ENCODE measurements at places on chromosomes 4 and X. TPM values are rescaled to one million over a fixed set of nuclear protein-coding genes. Genes with fewer than 3 reads are reported as not detected.

SPON2 gene
- total RNA-seq, result 28.3 TPM

GPR34 gene
- not detected for total RNA-seq

DNA sequence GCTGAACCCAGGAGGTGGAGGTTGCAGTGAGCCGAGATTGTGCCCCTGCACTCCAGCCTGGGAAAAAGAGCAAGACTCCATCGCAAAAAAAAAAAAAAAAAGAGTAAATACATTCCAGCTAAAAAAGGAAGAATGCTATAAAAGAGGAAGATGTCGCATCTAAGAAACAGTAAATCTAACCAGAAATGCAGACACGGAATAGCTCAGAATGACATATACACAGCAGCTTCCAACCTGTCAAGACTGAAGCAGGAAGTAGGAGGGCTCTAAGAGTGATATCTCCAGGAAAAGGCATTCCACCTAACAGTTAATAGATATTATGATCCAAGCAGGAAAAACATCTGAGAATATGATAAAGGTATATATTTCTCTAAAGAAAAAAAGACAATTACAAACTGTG, 16.0 kb downstream of the CLOCK start:
- no peak for DNase-seq

CT47B1 gene
- total RNA-seq, result not detected

PAGE4 gene
- not detected for total RNA-seq

DNA sequence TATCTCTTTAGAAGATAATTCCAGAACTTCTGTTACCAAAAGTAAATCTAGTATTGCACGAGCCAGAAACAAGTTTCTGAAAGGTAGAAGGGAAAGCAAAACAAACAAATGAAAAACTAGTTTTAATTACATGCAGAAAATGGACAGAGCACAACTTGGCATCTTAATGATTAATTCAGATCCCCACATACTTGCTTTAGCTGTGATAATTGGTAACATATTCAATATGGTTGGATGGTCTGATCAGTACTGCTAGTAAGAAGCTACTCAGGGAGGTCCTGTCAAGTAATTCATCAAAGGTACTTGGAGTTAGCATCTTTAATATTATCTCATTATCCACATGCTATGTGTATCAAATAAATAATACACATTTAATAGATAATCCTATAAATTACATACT, 204.3 kb downstream of the TRAM1L1 start:
- DNase-seq, result no peak

SPATA4 gene
- total RNA-seq, result not detected

- DNase-seq, result no peak
Measured at GRCh38 chr4:121112530-121112929, 40.2 kb upstream of the NDNF start.

PKD2 gene
- total RNA-seq, result 11.8 TPM

DNA sequence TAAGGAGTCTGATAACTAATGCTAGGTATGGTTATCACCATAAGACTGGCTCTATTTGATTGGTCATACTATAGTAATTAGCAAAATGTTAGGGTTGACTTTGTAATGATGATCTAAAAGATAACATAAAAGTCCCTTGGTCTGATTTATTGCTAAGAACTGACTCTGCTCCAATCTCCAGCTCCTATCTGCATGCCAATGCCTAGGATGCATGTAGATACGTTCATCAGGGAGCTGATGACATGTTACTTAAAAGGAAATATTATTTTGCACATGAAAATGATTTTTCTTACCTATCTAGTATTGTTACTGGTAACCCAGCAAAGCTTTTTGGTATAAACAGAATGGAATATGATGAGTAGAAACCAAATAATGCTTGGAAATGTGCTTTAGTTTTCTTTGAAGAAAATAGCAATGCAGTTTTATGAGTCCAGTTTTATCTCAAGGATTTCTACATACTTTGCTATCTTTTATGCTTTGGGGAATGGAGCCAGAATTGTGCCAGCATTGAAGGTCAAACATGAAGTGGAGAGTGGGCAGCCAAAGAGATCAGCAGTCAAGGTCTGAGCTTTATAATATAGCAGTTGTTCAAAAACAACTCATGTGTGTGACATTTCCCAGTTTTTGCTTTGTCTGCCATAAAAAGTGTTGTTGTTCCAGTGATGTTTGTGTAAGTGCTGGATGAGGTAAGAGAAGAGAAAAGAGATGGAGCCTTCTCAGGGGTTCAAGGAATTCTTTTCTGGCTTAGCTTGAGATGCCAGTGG, 121.0 kb downstream of the ARHGAP24 start:
- DNase-seq, result no peak

DNA sequence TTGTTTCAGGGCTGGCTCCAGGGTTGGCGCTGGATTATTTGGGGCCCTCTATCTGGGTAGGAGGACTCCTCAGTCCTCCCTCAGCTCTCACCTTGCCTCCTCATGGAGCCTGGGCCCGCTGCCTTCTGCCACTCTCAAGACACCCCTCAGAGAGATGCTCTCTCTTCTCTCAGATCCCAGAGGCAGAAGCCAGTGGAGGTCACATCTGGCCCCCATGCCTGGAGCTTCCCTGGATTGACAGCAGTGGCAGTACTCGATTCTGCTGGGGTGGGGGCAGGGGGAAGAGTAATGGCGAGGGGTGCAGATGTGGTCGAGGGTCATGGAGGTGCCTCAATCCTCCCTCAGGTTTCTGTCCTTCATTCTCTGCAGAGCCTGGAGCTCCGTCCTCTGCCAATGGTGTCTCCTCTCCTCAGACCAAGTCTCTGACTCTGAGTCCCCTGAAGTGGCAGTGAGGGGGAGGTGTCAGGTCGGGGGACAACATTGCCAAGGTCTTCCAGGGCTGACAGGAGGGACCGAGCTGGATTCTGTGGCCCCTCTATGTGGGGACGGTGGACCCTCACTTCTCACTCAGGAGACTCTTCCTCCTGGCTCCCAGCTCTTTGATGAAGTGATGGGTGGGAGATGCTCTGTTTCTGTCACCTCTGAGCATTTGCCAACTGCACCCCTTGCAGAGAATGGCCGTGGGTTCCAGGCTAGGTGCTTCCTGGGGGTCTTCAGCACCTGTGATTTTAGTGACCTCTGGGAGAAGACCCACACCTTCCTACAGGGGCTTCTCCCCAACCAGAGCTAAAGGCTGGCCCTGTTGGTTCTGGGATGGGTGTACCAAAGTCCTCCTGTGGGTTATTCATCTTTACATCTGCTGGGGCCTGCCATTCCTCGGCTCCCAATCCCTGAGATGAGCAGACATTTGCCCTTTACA, 10.9 kb upstream of the HSFX1 start:
- DNase-seq, result no peak

DNA sequence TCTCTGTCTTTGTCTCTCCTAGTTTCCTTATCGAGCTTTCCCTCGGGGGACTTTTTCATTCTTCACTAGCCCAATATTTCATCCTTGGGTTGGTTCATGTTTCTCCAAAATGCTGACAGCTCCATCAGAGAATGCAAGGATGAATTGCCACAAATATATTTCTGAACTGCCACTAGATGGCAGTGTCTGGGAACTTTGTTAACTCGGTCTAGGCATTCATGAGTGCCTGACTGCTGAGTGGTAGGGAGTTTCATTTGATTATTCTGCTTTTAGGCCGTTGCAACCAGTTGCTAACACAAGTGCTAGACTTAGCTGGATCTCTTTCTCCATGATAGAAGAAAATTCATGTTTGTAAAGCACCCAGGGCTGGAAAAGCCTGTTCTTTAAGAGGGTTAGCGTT, 73.5 kb upstream of the RAP2C start:
- peak; percentile 30 for DNase-seq

PRKX gene
- total RNA-seq, result 68.2 TPM

DNA sequence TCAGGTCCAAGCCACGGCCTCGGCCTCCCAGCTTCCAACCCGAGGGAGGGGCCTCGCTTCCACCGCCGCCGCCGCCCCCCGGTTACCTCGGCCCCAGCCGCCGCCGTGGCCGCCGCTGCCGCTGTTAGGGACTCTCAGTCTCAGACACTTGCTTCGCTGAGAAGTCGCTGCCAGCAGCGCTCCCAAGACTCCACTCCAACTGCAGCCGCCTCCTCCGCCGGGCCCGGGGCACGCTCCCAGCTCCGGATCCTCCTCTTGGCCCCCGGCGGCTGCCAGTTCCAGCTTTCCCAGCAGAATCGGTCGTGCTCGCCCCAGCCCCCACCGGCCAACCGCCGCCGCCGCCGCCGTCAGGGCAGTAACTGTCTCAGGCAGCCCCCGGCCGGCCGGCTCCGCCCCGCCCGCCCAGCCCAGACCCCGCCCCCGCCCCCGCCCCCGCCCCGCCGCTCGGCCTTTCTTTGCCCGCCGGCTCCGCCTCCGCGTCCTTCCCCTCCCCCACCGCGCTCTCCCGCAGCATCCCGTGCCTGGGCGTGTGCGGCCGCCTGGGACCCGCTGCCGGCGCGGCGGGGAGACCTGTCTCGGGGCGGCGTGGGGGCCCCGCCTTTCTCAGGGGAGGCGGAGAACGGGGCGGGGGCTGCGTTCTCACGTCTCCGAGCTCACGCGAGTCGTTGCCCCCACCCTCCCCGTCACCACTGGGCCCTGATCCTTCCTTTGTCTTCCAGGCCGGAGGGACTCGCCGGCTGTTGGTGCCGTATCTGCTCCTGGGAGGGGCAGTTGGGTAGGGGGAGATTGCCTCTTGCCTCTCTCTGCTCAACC, at the start of gene ANKRD50:
Gene ANKRD50, minus strand, starts transcription at position 361 of the 813 bp plus-strand sequence. CDS start 2,221 bp downstream, outside the sequence.
- DNase-seq, result peak; percentile 70

- no peak for DNase-seq
Measured at GRCh38 chr4:94880956-94881355, 123.2 kb downstream of the BMPR1B start.

ADH7 gene
- total RNA-seq, result not detected

PPP4R3C gene
- not detected for total RNA-seq

GYPE gene
- total RNA-seq, result not detected

PPEF1 gene
- total RNA-seq, result not detected

DNA sequence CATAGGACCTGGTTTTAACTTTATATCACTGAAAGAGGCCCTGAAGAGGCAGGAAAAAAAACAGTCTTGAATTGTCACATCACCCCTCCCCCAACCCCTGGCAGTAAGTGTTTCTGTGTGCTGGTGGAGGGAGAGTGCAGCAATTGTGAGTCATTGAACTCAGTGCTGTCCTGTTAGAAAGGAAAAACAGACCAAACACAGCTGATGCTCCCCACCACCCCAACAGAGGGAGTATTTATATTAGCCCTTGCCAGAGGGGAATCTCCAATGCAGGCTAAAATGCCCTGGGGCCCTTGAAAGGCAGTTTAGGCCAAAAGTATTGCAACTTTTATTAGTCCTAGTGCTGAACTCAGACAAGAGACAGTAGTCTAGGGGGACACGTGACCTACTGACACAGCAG, 197.8 kb upstream of the AGTR2 start:
- DNase-seq, result no peak

SOX3 gene
- not detected for total RNA-seq

DNA sequence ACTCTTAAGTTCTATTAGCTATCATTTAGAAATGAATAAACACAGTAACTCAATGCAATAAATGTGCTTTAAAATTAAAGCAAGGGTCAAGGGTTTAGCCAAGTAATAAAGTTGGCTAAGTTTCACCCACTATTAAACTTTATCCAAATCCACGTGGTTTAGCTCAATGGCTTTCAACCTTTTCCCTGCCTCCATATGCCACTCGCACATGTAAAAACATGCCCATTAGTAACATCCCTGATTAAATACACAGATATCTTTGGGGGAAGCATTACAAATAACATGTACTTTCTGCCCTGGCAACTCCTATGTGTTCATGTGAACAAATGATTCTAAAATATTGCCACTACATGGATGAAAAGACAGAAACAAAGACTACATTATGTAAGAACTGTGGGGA, 130.8 kb downstream of the ZAR1 start:
- DNase-seq, result no peak

NHSL2 gene
- total RNA-seq, result 1.1 TPM

- no peak for DNase-seq
Measured at GRCh38 chr4:77713884-77714283, 105.3 kb downstream of the CNOT6L start.

GRCh38 chr4:101420661-101421060, 73.3 kb upstream of the PPP3CA start:
- no peak for DNase-seq
